ENCODE measurements at places on chromosomes 6 and 20.

DNA sequence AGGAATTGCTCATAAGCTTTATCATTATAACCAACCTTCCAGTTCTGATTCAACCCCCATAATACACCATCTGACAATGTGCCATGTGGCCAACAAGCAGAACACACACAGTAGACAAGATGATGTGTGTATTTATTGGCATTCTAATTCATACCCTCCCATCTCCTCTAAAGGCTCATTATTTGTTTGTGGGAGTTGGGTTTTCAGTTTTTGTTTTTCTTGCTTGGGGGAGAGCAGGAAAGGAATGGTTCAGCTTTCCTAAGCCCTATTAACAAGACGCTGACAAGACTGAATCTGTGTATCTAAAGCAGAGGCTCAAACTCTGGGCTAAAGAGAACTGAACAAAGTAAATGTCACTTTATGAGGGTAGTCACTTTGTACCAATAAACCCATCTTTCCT lies 36.8 kb downstream of the EPB41L2 start:
- no peak for DNase-seq

- DNase-seq = no peak
Observed at GRCh38 chr20:4546786-4547185, 174.9 kb upstream of the PRND start.

DNA sequence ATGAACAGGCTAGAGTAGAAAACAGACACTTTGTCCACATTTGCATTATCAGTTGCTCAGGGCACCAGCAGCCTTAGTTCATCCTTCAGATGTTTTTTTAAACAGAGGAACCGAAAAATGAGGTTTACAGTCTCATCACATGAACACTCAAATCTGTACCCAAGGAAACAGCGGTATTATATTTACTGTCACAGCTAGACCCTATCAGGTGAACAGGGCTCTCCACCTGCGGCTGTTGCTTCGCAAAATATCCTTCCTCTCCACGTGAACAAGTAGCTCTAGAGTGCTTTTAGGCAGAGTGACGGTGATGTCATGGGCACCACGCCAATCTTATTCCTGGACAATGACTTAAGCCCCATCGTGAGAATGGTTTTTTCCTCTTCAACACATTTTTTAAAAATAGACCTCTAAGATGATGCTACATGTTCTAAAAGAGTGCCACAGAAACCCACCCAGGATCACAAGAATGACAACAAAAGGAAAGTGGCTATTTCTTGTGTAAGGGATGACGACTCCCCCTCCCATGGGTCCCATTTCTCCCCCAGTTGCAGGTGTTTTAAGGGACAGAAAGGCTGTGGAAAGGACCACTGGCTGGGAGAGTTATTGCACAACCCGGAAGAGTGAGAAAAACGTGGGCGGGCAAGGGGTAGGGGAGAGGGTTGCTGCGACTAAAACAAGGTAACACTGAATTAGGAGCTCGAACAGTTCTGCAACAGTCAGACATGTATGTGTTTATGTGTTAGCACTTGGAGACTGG lies 77.7 kb downstream of the EFHC1 start:
- peak; percentile 91 for DNase-seq

DNA sequence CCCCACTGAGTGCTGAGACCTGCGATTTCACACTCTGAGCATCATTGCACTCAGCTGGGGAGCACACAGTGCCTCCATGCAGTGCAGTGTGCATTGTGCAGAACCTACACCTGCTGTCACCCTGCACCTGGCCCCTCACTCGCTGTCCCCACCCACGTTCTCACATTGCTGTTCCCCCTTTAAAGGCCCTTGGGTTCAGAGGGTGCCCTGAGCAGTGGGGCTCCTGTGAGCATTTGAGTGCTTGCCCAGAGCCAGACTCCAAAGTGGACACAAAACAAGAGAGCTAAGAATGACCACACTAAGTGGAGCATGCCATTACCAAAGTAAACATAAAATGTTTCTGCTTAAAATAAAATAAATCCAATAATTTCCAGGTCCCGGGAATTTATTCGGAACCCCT lies 131.0 kb upstream of the CST7 start:
- DNase-seq = no peak

DNA sequence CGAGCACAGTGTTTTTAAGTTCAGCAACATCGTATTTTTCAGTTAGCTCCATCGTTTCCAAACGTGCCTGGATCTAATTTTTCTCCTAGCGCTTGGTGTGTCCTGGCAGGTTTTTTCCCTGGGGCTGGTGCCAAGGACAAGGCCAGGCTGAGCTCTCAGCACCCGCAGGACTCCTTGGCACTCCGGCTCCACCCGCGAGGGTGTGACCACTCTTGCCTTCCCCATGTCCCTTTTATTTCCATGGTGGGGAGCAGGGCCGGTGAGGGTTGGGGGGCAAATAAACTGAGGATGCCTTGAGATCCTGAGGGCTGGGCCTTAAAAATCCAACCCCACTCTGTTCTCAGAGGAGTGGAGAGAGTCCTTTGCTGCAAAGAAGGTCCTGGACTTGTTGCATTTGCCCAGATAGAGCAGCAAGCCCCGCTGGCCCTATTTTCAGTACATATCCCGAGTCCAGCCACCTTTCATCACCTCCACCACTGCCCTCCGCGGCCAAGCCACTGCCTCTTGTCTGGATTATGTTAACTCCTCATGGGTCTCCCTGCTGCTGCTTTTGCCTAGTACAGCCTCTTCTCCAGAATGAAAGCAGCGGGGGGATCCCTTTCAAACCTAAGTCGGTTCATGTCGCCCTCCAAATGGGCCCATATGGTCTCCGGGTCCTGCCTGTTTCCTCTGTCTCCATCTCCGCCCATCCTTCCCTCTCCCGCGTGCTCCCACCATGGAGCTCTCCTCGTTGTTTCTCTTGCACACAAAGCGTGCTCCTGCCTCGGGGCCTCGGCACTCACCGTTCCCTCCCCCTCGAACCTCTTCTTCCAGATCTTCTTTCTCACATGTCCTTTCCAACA lies 4.5 kb upstream of the RAB44 start:
- DNase-seq = no peak

GRCh38 chr6:166864333-166864732 lies 92.0 kb downstream of the RNASET2 start:
- DNase-seq = no peak

DNA sequence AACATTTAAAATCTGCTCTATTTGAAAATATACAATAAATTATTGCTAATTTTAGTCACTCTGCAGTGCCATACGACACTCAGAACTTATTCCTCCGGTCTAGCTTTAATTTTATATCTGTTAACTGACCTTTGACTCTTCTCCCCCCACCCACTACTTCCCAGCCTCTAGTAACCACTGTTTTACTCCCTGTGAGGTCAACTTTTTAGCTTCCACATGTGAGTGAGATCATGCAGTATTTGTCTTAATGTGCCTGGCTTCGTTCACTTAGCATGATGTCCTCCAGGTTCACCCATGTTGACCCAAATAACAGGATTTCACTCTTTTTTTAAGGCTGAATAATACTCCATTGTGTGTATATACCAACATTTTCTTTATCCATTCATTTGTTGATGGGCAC lies 80.8 kb downstream of the RPP40 start:
- no peak for DNase-seq

- DNase-seq = no peak
Observed at GRCh38 chr6:100177956-100178355, 183.9 kb upstream of the MCHR2 start.

DNA sequence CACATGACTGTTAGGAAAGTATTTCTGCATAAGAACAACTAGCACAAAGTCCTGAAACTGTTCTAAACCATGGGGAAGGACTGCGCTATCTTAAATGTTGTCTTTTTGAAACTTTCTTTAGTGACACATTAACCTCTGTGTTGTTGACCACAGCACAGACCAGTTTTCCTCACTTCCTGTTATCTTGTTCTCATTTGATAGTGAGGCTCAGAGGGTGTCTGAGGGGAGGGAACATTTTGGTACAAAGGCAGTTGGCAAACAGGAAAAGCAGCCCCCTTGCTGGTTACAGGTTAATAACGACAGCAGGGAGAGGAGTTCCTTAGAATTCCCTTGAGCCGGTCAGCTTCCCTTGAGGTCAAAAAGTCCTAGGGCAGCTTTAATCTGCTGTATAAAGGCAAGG lies 143.5 kb upstream of the BMP2 start:
- no peak for DNase-seq

DNA sequence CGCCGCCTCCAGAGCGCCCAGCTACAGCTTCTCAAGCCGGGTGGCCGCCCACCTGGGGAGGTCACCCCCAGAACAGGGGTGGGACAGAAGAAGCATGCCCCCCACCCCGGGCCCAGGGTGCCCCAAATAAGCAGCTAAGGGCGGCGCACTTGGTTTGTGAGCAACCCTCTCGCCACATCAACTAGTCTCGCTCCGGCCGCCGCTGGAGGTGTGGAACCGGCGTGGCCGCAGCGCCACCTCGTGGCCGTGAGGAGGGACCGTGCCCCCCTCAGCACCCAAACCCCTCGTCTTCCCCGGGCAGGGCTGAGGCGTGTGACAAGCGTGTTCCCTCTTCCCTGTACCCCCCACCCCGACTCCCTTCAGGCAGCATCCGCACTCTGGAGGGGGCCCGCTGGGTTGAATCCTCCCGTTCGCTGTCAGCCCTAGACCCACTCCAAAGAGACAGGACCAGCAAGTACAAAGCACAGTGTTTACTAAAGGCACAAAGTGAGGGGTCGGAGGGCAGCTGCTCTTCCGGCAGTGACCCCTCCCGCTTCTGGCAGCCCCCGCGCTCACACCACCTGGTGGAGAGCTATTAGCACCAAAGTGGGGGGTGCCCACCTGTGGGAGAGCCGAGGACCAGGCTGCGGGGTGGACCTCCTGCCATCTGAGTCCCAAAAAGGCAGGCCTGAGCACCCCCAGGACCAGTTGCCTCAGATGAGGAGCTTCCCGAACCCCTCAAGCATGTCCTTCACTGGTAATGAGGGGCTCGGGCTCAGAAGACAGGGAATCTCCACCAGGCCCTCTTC lies 45.4 kb downstream of the MDFI start:
- DNase-seq = peak; percentile 53

DNA sequence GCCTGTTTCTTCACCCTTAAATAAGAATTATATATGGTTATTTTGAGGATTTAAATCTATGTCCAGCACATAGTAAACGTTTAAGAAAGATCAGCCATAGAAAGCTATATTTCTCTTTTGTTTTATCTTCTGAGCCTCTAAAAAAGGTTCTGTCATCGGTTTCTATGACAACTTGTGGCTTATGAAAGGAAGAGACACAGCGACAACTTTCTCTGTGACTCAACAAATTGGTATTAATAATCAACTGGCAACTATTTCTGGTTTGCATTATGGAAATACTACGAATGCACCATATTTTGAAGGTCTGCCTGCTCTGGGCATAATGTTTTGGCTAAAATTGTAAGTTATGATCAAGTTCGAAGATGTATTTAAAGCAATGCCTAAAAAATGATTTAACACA lies 751.0 kb downstream of the CD109 start:
- DNase-seq = no peak
